Breast epithelium (tissue), 4 donors: ENCODE measurements at places on chromosomes 2 and 18. TPM values are rescaled to one million over a fixed set of nuclear protein-coding genes. Genes with fewer than 3 reads are reported as not detected.

The RTP5 gene
- total RNA-seq = 0.15 TPM

The FHOD3 gene
- total RNA-seq = 13.0 TPM

The DNAH7 gene
- 7.2 TPM for total RNA-seq

The GPR45 gene
- total RNA-seq = not detected

The PKDCC gene
- 131 TPM for total RNA-seq

The KLHL30 gene
- 0.98 TPM for total RNA-seq

The CGREF1 gene
- 3.2 TPM for total RNA-seq
